CD4-positive, alpha-beta T cell treated with Interleukin-2 at 100 ng/mL for 4 hours (primary cell): ENCODE measurements at places on chromosomes 3 and 15.
A peak's percentile ranks its signal among the peaks of the same experiment; 100 is the strongest.

- no peak for DNase-seq
These were observed 5.8 kb upstream of the SUCNR1 start for GRCh38 chr3:151867666-151868065.

- DNase-seq = no peak
These were observed 33.9 kb downstream of the PLD1 start for GRCh38 chr3:171776411-171776810.

- DNase-seq = no peak
These were observed 370.2 kb downstream of the EPHB1 start for GRCh38 chr3:135165260-135165659.

DNA sequence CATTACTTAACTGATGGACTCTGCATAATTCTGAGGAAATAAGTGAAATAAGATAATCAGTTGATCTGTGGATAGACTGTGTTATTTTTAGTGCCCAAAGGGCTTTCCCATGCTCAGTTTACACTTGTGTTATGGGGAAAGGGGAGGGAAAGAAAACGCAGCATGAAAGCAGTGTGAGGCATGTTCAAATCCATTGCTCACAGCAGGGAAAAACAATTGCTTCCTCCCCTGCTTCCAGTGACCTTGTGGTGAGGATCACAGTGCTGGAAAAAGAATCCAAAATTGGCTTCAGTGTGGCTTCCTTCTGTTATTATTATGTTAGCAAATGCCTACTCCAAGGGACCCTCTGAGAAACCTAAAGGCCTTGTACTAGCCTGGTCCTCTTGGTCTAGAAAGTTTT is 285.1 kb upstream of the CDIN1 start:
- DNase-seq = no peak

DNA sequence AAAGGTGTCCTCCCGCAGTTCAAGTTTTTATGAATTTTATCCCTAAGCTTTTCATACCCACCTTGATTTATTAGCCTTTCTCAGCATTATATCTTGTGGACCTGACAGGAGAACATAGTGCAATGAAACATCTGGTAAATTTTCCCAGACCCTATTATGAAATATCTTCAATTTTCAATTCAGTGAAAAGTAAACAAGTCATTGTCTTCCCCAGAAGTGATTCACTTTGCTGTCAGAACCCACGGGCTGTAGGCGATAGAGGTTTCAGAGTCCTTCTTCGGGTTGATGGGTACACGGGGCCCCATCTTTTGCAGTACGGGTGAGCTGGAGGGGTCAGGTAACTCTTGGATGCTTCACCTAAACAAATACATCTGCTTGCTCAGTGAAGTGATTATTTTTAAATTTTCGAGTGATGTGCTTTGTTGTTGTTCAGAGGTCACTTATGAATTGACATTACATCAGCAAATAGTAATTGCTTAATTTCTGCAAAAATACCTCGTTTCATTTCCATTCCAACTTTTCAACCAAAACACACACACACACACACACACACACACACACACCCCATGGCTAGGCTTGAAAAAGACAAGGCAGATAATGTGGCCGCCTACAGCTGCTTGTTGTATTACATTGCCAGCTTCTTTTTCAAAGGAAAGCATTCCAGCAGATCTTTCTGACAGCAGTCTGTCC is 102.9 kb downstream of the SEMA6D start:
- no peak for DNase-seq

- DNase-seq = no peak
These were observed 61.0 kb downstream of the ATP8B4 start for GRCh38 chr15:50057905-50058639.

- DNase-seq = no peak
These were observed 93.2 kb downstream of the TP63 start for GRCh38 chr3:189724356-189724755.

- no peak for DNase-seq
These were observed 192.4 kb upstream of the PEX5L start for GRCh38 chr3:180229113-180229512.

DNA sequence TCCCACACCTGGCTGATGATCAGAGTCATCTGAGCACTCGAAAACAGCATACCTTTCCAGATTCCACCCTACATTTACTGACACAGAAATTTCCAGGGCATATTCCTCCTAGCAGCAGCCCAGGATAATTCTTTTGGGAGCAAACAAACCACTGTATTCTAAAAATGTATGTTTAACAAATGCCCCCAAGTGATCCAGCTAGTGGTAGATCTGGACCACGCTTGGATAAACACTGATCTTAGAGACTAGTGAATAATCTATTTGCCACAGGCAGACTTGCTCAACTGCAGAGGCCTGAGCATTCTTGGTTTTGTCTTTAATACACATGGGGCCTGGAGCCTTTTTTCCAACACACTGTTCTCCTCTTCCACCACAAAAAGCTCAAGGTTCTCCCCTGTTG is 89.6 kb downstream of the TM4SF4 start:
- no peak for DNase-seq

DNA sequence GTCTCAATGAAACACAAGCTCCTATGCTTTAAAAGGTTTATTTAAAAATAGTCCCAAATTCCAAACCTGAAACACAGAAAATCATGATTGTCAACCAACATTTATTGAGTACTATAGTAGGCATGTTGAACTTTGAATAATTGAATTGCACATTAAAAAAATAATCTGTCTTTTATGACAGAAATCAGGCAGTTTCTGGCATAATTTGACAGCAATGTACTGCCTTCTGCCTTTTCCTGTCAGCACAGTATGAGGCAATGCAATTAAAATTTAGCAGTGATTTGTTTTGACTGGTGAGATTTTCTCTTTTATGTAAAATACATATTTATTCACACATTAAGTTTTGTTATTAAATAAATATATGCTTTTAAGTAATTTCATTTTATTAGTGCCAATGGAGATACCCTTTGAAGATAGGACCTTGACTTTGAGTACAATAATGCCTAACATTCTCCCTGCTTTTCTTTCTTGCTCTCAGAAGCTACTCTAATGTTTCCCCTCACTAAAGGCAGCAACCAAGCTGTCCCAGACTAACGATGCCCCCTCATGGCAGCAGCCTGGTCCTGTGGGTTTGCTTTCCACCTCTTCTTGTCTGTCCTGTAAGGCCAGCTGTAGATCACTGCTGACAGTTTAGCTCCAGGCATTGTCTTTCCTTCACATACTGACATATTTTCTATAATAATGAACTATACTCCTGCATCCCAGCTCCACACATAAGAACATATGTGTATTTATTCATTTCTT is 346.7 kb downstream of the IL20RB start:
- no peak for DNase-seq

DNA sequence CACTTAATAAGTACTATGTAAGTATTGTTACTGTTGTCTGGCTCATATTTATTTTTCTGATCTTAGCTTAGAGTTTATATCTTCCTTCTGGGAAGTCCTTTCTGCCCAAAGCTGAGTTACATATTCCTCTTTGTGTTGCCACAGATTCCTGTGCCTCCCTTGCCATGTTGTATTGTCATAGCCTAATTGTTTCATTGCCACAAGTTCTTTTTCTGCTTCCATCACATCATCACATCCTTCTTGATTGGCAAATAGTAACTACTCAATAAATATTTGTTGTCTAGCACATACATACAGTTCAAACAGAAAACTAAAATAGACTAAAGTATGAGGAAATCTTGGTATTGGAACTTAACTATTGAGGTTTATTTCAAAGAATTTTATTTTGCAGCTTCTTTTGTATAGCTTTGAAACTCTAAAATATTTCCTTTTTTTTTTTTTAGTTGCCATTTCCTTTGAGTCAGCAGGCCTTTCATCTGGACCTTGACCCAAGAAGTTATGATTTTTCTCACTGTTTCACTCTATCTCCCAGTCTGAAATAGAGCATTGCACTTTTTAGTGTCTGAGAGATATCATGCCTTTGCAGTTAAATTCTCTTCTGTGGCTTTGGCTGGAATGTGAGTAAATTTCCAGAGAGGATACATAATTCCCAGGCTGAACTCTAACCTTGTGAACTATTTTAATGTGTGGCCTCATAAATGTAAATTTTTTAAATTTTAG is 98.2 kb downstream of the ZNF609 start:
- no peak for DNase-seq

DNA sequence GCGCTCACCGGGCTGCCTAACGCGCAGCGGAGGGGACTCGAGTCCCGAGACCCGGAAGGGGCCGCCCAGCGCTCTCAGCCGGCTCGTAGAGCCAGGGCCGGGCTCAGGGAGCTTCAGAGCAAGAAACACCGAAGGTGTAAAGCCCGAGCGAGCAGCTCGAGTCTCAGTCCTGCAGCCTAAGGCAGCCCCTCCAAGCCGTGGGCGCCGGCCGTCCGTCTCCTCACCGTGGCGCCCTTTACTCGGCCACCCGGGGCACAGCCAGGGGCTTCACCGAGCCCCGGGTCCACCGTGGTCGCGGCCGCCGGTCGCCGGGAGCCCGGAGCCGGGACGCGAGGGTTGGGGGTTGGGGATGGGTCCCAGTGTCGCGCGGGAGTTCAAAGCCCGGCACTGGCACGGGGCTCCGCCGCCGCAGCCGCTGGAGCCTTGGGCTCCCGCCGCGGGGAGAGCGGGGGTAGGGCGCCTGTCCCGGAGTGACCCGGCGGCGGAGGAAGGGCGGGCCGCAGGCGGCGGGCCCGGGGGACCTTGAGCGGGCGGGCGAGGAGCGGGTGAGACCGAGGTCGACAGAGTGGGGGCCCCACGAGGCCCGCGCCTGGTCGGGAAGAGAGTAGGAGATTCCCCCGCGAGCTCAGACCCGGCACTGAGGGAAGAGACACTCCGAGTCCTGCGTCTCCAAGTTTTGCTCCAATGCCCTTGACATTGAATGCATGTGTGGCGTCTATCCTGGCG is 26.9 kb upstream of the THRB start:
- no peak for DNase-seq

- no peak for DNase-seq
These were observed 76.2 kb downstream of the TGFBR2 start for GRCh38 chr3:30682434-30683155.

GRCh38 chr3:151901644-151902285 is 28.3 kb downstream of the SUCNR1 start:
- no peak for DNase-seq

DNA sequence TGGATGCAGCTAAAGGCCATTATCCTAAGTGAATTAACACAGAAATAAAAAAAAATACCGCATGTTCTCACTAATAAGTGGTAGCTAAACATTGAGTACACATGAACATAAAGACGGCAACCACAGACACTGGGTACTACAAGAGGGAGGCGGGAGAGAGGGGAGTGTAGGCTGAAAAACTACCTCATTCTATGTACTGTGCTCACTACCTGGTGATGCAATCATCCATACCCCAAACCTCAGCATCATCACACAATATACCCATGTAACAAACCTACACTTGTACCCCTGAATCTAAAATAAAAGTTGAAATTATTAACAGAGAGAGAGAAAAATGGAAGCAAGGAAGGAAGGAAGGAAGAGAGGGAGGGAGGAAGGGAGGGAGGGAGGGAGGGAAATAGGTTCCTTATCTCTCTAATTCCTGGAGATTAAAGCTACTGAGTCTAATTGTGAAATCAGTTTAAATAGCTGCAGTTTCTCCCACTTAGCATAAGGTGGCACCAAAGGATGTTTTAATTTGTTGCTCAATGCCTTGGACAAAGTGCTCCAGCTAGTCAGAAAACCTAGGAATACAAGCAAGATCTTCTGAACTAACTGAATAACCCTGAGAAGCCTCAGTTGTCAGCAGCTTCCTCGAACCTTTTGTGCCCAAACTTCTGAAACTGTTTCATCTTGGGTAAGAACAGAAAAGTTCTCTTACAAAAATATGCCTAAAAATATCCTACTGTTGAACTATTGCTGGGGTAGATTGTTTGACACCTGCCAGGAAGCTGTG is 79.4 kb upstream of the ATP11B start:
- DNase-seq = peak; percentile 48

DNA sequence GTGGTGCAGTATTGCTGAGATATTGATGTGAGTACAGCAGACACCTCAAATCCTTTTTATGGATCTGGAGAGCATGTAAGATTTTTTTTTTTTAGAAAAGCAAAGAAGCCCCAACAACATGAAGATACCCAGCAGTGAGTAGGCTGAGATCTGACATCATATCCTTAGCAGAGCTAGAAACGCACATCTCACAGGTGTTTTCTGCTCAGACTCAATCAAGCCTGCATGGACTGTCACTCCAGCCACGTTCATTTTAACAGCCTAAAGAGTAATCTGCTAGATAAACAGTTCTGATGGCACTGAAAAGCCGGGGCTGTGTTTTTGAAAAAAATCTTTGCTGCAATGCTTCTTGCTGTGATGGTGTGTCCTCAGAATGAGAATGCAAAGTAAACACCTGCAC is 544.2 kb downstream of the FGF12 start:
- DNase-seq = no peak

DNA sequence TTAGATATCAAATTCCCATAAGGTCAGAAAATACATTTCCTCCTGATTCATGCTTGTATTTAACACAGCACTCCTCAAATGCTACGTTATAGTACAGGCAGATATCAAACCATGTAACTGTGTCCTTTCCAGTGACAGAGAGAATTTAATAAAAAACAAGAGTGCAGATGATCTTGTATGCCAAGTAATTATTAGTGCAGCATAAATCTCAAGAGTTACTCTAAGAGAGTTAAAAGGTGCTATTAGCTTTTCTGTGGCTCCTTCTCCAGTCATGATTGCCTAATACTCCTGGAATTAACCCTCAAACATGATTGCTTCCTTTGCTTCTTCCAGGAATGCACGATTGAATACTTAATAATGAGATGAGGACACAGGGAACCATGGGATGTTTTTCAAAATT is 413.0 kb upstream of the DPH6 start:
- DNase-seq = no peak

GRCh38 chr3:144754076-144754783 is 782.6 kb downstream of the DIPK2A start:
- DNase-seq = no peak

DNA sequence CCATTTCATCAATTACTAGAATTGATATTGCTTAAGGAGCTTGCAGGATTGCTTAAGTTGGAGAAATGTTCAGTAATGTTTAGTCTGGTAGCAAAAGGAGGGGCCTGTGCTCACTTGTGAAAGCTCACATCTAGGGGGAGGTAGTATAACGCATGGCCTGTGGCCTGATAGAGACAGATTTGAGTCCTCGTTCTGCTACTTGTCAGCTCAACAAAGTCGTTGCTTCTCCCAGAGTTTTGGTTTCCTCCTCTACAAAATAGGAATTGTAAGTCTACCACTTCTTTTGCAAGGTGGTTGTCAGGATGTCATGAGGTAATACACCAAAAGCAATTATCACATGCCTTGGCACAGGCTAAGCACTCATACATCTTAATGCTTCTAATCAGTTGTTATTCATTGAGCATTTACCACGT is 1.3 kb downstream of the ST3GAL6 start:
- DNase-seq = no peak
